Spinal cord (tissue), 10 donors: ENCODE measurements at places on chromosomes 5 and 9. TPM values are rescaled to one million over a fixed set of nuclear protein-coding genes. Genes with fewer than 3 reads are reported as not detected.

TMOD1 gene
- total RNA-seq = 27.3 TPM

PHF24 gene
- total RNA-seq = 7.7 TPM

NRARP gene
- 5.7 TPM for total RNA-seq

CACFD1 gene
- 11.0 TPM for total RNA-seq

QRFP gene
- not detected for total RNA-seq

NAA35 gene
- 44.2 TPM for total RNA-seq

PTPN3 gene
- 2.3 TPM for total RNA-seq

PRRX2 gene
- 2.4 TPM for total RNA-seq
